ENCODE measurements at places on chromosomes 3 and 15.

- DNase-seq = no peak
Measured at GRCh38 chr3:119085070-119085439, 50.4 kb upstream of the IGSF11 start.

GRCh38 chr15:34795267-34796081 lies at the start of gene ACTC1:
TSS of gene ACTC1 (minus strand) at chr15:34795549. CDS start at chr15:34794808, 741 bp downstream.
- no peak for DNase-seq

DNA sequence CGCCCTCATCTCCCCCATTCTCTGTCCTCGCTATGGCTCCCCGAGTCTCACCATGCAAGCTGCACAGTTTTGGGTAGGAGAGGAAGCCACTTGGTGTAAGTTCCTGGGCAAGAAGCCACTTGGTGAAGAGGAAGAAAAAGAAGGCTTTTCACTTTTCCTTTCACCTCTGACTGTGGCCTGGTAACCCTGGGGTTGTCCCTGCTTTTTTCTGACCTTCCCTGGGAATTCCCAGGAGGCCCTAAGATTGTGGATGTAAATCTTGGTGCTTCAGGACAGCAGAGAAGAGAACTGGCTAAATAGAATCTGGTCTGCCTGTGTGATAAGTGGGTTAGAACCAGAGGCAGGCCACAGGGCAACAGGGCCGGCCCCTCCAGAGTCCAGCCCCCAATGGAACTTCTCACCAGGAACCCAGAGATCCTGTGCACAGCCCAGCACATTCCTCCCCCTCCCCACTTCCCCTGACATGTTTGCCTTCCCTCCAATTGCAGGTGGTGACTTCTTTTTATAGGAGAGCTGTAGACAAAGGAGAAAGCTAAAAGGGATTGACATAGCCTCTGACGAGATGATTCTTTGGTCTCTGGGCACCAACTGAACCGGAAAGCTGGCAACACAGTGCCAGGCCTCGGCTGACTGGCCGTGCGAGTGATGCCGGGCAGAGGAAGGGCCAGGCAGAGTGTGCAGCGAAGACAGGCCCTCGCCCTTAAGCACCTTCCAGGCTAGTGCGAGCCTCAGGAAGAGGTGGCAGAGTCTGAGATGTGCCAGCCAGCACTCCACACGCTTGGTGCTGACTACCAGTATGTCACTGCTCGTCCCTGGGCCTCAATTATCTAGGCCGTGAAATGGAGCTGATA lies 19.4 kb upstream of the SKOR1 start:
- no peak for DNase-seq

- peak; percentile 6 for DNase-seq
Measured at GRCh38 chr15:23642413-23643044, 5.1 kb downstream of the MAGEL2 start.

DNA sequence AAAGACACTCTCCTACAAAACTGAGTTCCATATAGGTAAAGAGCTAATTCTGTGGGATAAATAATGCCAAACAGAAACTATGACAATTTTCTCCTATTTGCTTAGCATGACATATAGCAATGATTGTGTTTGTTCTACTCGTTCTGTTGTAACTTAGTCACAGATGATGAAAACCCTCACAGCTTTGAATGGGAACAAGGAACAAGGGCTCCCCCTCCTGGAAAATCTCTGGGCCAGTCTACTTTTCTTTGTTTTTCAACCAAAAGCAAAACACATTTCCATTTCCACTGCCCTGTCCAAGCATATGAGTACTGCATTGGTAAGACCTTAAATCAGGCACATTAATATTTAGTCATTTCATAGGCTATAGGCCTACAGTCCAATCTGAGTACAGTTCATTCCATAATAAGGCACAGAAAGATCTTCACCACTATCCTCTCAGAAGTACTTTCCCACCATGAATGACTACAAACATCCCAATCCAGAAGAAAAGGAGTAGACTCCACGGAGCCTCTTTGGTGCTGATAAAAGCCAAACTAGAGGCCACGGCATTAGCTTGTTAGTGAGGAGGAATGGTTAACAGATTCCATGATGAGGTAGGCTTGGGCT lies 67.1 kb downstream of the ATP8B4 start:
- peak; percentile 21 for DNase-seq

DNA sequence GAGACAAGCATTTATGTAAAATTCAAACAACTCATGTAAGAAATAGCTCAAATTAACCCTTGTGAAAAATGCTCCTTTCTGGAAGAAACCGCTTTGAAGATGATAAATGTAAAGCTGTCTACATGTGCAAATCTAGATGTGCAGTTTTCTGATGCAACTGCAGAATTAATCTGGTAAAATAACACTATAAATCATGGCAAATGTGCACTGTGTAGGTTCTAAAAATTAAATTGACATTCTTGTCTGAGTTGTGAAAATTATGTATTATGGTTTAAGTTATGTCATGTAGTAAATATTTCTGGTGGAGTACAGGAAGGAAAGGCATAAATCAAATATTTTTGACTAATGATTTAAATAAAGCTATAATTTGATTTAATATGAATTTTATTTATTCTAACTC lies 678.1 kb upstream of the SEMA6D start:
- no peak for DNase-seq

GRCh38 chr3:50436114-50436674 lies 67.2 kb downstream of the CACNA2D2 start:
- peak; percentile 67 for DNase-seq

DNA sequence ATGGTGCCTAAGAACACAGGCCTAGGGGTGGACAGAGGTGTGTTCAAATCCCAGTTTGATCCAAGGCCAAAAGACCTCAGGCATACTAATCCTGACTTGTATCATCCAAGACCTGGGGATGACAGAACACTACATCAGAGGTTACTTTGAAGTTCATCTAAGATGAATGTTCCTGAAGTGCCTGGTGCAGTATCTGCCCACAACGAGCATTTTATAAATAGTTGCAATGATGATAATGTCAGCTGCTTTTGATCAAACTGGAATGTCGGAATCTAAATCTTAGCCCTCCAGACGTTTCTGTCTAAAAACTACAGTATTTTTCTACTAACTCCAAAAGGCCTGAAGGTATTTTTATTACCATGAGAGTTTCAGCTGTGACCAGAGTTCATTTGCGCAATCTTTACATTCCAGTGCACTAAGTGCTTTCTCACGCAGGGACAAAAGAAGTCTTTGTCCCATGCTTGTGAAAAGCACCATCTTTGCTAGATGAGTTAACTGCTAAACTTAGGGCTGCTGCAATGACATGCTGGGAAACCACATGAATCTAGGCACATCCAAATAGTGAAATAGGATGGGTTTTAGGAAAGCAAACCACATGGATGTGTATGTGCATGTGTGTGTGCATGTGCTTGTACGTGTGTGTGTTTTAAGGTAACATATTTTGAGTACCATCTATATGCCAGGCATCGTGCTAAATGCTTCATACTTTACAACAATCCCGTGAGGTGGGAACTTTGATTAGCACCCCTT lies 18.1 kb downstream of the ANXA2 start:
- no peak for DNase-seq

DNA sequence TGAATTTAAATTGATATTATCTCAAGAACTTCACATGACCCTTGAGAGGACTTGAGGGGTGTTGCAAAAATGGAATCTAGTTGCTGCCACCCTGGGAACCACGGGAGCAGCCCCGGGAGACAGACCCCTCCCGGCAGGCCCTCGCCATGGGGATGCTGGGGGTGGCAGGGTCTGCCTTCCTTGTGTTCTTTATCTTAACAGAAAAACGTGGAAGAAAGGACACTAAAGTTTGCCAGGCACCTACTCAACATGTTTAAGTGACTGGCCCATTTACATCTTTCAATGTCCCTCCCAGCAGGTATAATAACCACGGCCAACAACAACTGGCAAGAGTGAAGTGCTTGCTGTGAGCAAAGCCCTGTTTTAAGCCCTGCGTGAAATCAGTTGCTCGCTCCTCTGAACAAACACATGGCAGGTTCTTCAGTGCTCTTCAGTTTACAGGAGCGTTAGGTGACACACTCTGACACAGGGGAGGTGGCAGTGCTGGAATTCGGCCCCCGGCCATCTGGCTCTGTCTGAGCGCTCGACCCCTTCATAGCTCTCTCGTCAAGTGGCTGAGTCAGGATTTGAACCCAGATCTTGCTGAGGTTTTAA lies 112.5 kb downstream of the ASB7 start:
- DNase-seq = no peak

DNA sequence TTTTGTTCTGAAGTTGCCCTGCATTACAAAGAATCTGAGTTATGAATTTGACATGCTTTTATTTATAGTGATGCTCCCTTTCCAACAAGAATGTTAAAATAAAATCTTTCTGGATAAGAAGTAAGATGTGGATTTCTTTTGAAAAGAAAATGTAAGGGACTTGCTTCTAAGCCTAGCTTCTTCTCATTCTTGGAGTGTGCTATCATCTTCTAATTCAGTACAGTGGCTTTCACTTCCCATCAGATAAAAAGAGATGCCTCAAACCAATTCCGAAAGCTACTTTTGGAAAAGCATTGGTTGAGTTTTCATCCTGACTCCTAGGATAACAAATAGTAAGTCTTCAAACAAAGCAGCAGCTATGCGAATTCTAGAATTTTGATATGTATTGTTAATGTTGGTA lies 197.0 kb upstream of the ZPLD1 start:
- no peak for DNase-seq

GRCh38 chr3:8210882-8211341 lies 290.7 kb upstream of the LMCD1 start:
- no peak for DNase-seq

DNA sequence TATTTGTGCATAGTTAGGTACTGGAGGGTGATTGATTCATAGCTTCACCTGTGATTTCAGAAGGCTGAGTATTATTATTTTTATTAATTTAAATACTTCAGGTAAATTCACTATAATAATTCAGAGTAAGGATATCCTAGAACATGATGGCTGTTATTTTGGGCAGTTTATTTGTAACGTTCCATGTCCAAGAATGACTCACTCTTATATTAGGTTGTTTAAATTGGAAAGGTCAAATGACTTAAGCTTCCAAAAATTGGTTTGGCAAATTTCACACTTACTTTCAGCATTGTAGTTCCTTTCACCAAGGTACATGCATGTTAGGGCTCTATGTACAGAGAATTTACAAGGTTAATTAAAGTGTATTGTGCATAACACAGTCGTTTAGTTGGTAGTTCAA lies 120.2 kb downstream of the EPHA3 start:
- no peak for DNase-seq

- no peak for DNase-seq
Measured at GRCh38 chr3:114454551-114455251, 160.9 kb downstream of the TIGIT start.

- DNase-seq = no peak
Measured at GRCh38 chr15:79991826-79992225, 20.8 kb upstream of the BCL2A1 start.

- no peak for DNase-seq
Measured at GRCh38 chr3:160141485-160142185, 83.6 kb upstream of the C3orf80 start.

DNA sequence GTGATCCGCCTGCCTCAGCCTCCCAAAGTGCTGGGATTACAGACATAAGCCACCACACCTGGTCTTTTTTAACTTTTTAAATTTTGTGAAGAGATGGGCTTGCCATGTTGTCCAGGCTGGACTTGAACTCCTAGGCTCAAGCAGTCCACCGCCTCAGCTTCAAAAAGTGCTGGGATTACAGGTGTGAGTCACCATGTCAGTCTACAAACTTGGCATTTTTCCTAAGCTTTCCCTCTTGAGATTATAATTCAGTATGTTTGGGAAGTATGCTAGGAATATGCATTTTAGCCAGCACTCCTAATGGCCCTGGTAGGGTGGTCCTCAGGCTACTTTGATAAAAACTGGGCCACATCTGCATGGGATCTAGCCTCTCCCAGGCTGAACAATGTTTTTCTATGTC lies 4.4 kb downstream of the WDR73 start:
- DNase-seq = no peak

DNA sequence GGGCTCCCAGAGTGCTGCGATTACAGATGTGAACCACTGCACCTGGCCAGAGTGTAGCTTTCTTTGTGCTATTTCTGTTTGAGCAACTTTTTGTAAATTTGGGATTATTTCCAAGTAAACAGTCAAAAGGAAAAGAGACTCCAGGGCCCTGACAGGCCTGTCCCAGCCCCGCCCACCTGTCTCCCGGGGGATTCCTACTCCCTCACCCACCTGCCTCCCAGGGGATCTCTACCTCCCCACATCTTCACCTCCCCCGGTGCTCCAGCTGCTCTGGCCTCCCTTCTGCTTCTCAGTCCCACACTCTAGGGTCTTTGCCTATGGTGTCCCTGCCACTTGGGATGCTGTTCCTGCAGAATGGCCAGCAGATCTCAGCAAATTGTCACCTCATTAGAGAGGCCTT lies 7.0 kb downstream of the RHCG start:
- no peak for DNase-seq

DNA sequence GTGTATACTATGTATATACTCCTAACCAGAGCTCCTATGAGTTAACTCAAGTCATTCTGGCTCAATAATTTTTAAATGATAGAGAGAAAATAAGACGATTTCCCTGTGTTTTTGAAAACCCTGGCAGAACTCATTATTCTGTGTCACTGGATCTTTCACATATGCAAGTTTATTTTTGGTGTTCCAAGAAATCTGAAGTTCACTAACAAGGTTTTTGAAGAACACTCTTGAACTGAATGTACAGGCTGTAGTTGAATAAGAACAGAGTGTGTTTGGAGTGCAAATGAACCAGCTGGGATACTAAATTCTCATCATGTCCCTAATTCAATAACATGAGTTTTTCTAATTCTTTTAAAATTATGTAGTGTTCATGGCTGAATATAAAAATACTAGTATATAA lies 466.9 kb upstream of the SUCLG2 start:
- no peak for DNase-seq

GRCh38 chr15:66854012-66854965 lies 152.3 kb downstream of the SMAD6 start:
- DNase-seq = no peak

DNA sequence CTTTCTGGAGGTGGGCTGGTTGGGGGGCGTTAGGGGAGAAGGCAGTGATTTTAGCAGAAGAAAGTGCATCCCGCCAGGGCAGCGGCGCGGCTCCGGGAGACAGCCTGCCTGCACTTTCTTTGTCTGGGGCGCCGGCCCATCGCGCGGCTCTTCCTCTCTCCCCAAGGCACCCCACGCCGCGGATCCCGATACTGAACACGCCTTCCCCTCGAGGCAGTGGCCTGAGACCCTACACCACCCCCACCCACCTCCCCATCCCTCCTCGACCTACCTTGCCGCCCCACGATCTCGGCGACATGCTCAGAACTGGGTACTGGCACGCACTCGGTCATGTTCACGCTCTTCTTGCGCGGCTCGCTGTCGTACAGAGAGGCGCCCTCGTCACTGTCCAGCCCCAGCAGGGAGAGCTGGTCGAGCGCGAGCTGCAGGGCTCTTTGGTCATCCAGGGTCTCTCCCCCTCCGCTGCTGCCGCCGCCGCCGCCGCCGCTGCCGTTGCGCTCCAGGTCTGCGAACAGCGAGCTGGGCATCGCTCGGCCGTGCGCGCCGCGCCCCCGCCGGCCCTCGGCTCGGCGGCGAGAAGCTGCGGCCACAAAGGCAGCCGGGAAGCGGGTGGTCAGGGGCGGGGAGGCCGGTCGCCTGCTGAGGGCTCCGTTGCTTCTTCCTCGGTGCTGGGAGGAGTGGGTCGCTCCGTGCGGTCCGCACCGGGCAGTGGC lies 483 bp downstream of the MEX3B start:
- DNase-seq = no peak

GRCh38 chr15:44035781-44036699 lies 159.0 kb downstream of the FRMD5 start:
- no peak for DNase-seq

All from CD4-positive, alpha-beta T cell treated with Interleukin-4 for 4 hours (primary cell).